ENCODE measurements at places on chromosomes 5 and 9. TPM values are rescaled to one million over a fixed set of nuclear protein-coding genes. Genes with fewer than 3 reads are reported as not detected.

DNA sequence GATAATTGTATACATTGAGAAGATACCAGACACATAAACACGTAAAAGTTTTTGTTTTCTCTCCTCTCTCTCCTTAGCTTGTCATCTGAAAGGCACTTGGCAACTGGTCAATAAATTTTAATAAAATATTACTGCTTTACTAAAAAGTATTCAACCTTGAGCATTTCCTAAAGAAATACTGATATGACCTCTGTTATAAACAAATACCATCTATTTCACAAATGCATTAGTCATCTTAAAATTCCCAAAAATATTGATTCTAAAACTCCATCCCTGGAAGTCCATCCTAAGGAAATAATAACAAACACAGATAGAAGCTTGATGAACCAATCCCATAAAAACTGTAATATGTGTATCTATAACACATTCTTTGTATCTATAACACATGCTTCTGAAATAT, 483.2 kb downstream of the TLR4 start:
- no peak overlapping the region for H3K4me3 ChIP-seq
- no peaks in the 10 kb centered on the region for H3K4me1 ChIP-seq
- no peaks in the 10 kb centered on the region for H3K27me3 ChIP-seq
- no peaks in the 10 kb centered on the region for H3K36me3 ChIP-seq

DNA sequence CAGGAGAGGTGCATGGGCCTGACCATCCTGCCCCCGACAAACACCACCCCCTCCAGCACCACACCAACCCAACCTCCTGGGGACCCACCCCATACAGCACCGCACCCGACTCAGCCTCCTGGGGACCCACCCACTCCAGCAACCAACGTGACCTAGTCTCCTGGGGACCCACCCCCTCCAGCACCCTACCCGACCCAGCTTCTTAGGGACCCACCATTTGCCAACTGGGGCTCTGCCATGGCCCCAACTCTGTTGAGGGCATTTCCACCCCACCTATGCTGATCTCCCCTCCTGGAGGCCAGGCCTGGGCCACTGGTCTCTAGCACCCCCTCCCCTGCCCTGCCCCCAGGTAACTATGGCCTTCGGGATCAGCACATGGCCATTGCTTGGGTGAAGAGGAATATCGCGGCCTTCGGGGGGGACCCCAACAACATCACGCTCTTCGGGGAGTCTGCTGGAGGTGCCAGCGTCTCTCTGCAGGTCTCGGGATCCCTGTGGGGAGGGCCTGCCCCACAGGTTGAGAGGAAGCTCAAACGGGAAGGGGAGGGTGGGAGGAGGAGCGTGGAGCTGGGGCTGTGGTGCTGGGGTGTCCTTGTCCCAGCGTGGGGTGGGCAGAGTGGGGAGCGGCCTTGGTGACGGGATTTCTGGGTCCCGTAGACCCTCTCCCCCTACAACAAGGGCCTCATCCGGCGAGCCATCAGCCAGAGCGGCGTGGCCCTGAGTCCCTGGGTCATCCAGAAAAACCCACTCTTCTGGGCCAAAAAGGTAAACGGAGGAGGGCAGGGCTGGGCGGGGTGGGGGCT, 4.6 kb downstream of the CEL start:
- H3K27ac ChIP-seq, result no peak overlapping the region
- H3K4me1 ChIP-seq, result peaks cover 5% of the 10 kb centered on the region
- H3K27me3 ChIP-seq, result no peaks in the 10 kb centered on the region
- no peak overlapping the region for H3K4me3 ChIP-seq

GRCh38 chr5:154470947-154471870, 6.8 kb downstream of the HAND1 start:
- no peaks in the 10 kb centered on the region for H3K36me3 ChIP-seq
- H3K4me3 ChIP-seq, result no peak overlapping the region
- H3K4me1 ChIP-seq, result peaks cover 30% of the 10 kb centered on the region
- peaks cover 74% of the 10 kb centered on the region for H3K27me3 ChIP-seq
- H3K27ac ChIP-seq, result no peak overlapping the region
- DNase-seq, result no peak

GRCh38 chr9:111035543-111036428, 2.5 kb downstream of the LPAR1 start:
- H3K27ac ChIP-seq, result no peak overlapping the region
- H3K27me3 ChIP-seq, result peaks cover 46% of the 10 kb centered on the region
- H3K4me3 ChIP-seq, result no peak overlapping the region
- no peak for DNase-seq
- H3K36me3 ChIP-seq, result no peaks in the 10 kb centered on the region

- no peaks in the 10 kb centered on the region for H3K36me3 ChIP-seq
- no peak overlapping the region for H3K27ac ChIP-seq
- no peak for DNase-seq
- H3K27me3 ChIP-seq, result peaks cover 36% of the 10 kb centered on the region
- H3K4me3 ChIP-seq, result no peak overlapping the region
- H3K4me1 ChIP-seq, result peaks cover 1% of the 10 kb centered on the region
Measured at GRCh38 chr9:126667190-126668055, 53.7 kb downstream of the LMX1B start.

GRCh38 chr9:115495052-115495635, 377.2 kb upstream of the TNC start:
- no peaks in the 10 kb centered on the region for H3K36me3 ChIP-seq
- H3K27ac ChIP-seq, result no peak overlapping the region
- DNase-seq, result no peak
- H3K4me3 ChIP-seq, result no peak overlapping the region

GRCh38 chr5:114362197-114362976, 517 bp downstream of the KCNN2 start:
- no peak overlapping the region for H3K4me3 ChIP-seq
- H3K36me3 ChIP-seq, result no peaks in the 10 kb centered on the region
- H3K27ac ChIP-seq, result no peak overlapping the region
- H3K4me1 ChIP-seq, result peaks cover 3% of the 10 kb centered on the region

- H3K4me1 ChIP-seq, result no peaks in the 10 kb centered on the region
- no peaks in the 10 kb centered on the region for H3K36me3 ChIP-seq
Measured at GRCh38 chr5:120368923-120369715, 95.0 kb upstream of the PRR16 start.

DNA sequence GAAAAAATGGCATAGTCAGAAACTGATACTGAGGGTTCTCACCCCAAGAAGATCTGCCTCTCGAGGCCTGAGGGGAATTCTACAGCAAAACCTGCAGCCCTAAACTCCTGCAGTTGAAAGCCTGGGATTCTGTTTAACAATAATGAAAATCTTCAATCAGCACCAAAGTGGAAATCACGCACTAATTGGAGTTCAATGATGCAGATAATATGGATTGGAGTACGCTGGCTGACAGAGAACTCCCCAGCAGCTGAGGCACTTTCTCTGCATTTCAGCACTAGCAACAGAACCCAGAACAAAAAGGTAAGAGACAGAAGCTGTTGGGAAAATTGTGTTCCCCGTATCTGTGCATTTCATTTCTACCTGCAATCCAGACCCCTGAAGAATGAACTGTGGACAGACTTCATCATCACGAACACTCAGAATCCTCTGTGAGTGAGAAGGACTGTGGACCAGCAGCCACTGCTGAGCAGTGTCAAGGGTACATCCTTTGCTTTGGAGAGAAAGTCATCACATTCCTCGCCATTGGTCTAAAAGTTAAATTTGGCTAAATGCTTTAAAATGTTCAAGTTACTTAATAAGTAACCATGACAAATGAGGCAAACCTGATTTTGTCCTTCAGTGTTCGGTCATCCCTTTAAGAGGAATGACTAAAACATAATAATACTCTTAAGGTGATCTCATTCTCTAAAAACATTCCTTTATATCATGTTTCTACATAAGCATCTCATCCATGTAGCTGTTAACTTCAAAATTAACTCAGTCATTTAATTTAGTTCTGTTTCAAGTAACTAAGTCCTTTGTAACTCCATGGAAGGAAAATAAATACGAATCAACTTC, 126.1 kb downstream of the GAS1 start:
- H3K27me3 ChIP-seq, result no peaks in the 10 kb centered on the region
- H3K27ac ChIP-seq, result no peak overlapping the region
- no peaks in the 10 kb centered on the region for H3K36me3 ChIP-seq
- no peaks in the 10 kb centered on the region for H3K4me1 ChIP-seq

The MCIDAS gene
- total RNA-seq, result not detected

The TXNDC8 gene
- total RNA-seq, result not detected

The HTR4 gene
- not detected for total RNA-seq

The WWC1 gene
- total RNA-seq, result 0.82 TPM
